ENCODE measurements at places on chromosomes 4 and X.
A peak's percentile ranks its signal among the peaks of the same experiment; 100 is the strongest.

DNA sequence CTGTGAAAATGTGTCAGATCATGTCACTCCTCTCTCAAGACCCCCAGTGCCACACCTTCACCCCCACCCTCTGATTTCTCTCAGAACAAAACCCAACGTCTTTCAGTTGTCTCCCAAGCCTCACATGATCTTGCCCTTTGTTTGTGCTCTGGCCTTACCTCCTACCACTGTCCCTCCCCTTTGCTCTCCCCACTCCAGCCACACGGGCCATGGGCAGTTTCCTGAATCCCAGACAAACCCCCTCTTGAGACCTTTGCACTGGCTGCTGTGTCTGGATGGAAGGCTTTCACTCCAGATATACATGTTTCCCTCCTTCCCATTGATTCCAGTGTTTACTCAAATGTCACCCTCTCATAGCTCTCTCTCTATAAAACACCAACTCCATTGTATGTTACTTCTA is 3.6 kb upstream of the CENPE start:
- H3K4me3 ChIP-seq, result no peak overlapping the region
- no peaks in the 10 kb centered on the region for H3K27me3 ChIP-seq
- H3K4me1 ChIP-seq, result no peaks in the 10 kb centered on the region
- DNase-seq, result no peak
- no peak overlapping the region for H3K27ac ChIP-seq
- no peaks in the 10 kb centered on the region for H3K36me3 ChIP-seq

- no peak overlapping the region for H3K4me3 ChIP-seq
- no peaks in the 10 kb centered on the region for H3K36me3 ChIP-seq
- no peaks in the 10 kb centered on the region for H3K4me1 ChIP-seq
- H3K27me3 ChIP-seq, result no peaks in the 10 kb centered on the region
These were observed 530.4 kb upstream of the IGFBP7 start for GRCh38 chr4:57640391-57641100.

- no peaks in the 10 kb centered on the region for H3K27me3 ChIP-seq
- H3K36me3 ChIP-seq, result no peaks in the 10 kb centered on the region
- H3K27ac ChIP-seq, result peak overlapping the region; percentile 27
- no peaks in the 10 kb centered on the region for H3K4me1 ChIP-seq
- DNase-seq, result peak; percentile 66
These were observed 7.9 kb upstream of the CFP start for GRCh38 chrX:47637546-47638195.

DNA sequence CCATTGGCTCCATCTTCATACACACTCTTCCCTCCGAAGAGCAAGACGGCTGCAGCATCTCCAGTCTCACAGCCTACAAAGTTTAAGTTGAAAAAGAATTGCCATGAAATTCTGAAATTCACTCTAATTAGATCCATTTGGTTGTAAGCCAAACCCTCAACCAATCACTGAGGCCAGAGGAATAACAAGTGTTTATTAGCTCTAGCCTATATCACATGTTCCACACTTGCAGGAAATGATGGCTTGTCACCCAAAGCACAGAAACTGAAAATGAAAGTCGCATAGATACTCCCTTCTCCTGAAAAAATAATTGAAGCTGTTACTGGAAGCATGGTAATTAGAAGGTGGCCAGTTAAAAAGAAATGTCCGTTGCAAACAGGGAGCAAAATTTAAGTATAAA is 1071.8 kb downstream of the CCSER1 start:
- H3K4me3 ChIP-seq, result no peak overlapping the region
- H3K27me3 ChIP-seq, result no peaks in the 10 kb centered on the region
- no peaks in the 10 kb centered on the region for H3K36me3 ChIP-seq
- no peaks in the 10 kb centered on the region for H3K4me1 ChIP-seq
- H3K27ac ChIP-seq, result no peak overlapping the region

- H3K36me3 ChIP-seq, result no peaks in the 10 kb centered on the region
- H3K27me3 ChIP-seq, result no peaks in the 10 kb centered on the region
- no peak overlapping the region for H3K27ac ChIP-seq
- H3K4me3 ChIP-seq, result no peak overlapping the region
- DNase-seq, result no peak
- no peaks in the 10 kb centered on the region for H3K4me1 ChIP-seq
These were observed 63.6 kb downstream of the DCX start for GRCh38 chrX:111348429-111348828.

DNA sequence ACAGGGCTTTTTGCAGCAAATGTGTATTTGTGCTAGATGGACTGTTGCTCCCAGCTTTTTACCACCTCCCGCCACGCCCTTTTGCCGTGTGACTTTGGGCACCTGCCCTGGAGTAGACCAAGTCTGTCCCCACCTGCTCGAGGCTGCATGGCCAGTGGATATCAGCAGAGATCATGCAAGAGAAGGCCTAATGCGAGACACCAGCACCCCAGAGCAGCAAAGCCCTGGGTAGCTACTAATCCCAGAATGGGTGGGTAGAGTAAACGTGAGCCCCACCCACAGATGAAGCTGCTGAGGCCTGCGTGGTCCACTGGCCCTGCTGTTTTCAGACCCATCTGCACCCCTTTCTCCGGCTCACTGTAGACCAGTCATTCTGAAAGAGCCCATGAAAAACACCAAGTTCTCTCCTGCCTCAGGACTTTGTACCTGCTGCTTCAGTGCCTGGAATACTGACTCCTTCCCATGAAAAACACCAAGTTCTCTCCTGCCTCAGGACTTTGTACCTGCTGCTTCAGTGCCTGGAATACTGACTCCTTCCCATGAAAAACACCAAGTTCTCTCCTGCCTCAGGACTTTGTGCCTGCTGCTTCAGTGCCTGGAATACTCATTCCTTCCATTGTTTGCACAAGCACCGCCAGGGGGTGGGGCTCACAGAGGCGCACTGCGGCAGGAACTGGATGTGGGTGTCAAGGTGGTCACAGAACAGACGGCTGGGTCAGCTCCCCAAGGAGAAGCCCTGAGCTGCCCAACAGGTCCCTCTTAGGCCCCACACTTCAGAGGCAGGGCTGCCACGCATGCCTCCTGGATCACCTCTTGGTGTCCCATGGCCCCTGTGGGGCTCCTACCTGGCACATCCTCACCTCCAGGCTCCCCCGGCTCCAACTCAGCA is 5.1 kb upstream of the TNIP2 start:
- DNase-seq, result no peak
- peaks cover 3% of the 10 kb centered on the region for H3K4me1 ChIP-seq
- no peaks in the 10 kb centered on the region for H3K36me3 ChIP-seq
- no peak overlapping the region for H3K27ac ChIP-seq
- H3K4me3 ChIP-seq, result no peak overlapping the region
